ENCODE measurements at places on chromosomes 3 and 15.

- no peak for DNase-seq
These were observed 13.6 kb upstream of the SLC27A2 start for GRCh38 chr15:50168379-50168778.

GRCh38 chr3:132843349-132843748 lies 121.1 kb upstream of the NPHP3 start:
- no peak for DNase-seq

- no peak for DNase-seq
These were observed 24.3 kb upstream of the SUCLG2 start for GRCh38 chr3:67678665-67679064.

DNA sequence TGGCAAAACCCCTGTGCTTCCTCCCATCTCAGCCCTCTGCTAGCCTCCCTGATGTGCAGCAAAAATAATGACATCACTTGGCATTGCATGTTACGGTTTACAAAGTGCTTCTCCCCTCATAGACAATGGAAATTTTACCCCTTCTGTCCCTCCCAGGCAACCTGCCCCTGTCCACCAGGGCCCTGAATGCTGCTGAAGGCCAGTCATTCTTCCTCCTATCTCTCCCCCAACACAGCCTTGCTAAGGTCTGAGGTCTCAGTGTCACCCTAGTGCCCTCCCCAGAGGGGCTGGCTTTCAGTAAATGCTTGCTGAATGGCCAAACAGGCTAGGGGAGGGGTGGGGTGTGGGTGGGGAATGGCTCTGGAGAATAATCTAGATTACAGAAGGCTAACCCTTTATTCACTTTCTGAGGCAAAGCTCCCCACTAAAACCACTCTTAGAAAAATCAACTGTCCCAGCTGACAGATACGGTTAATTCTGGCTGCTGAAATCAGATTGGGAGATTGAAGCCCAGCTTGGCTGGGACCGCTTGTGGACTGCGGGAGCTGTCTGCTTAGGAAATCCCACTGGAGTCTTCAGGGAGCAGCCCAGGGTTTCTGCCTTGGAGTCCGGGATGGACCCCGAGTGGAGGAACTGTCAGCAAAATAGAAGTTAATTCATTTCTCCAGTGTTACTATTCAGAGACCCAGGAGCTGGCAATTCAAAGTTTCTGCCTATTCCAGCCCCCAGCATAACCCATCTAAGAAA lies 22.9 kb downstream of the ANP32A start:
- DNase-seq = no peak

DNA sequence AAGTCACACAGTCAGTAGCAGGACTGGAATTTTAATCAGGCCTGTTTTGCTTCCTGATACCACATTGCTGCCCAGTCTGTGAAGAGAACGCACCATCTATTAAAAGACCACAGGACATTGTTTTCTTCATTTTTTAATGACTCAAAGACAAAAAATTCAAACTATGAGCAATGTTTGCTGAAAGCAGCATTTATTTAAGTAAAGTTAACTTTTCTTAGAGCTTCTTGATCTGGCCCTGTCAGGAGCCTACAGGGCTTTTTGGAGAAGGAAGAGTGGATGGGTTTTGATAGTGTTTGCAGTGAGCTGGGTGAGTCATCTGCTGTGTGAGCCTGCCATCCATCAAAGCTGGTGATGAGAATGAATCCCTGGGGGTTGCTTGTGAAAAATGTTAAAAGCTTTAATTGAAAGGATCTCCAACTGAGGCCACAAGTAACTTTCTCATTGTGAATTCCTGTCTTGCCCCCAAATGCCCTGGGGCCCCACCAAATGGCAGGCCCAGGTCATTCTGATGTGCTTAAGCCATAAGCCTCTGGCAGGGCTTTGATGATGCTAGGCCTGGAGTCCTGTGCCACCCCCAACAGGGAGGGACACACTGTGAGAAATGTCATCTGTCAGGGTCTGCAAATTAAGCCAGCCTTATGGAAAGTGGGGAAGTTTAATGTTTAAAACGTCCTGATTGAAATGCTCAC lies 136.2 kb upstream of the PFN2 start:
- DNase-seq = peak; percentile 91

GRCh38 chr3:21487520-21487919 lies 263.5 kb downstream of the ZNF385D start:
- DNase-seq = no peak

GRCh38 chr15:46892621-46893160 lies 824.6 kb upstream of the SEMA6D start:
- no peak for DNase-seq

GRCh38 chr3:45125550-45126026 lies 20.6 kb downstream of the CDCP1 start:
- no peak for DNase-seq

DNA sequence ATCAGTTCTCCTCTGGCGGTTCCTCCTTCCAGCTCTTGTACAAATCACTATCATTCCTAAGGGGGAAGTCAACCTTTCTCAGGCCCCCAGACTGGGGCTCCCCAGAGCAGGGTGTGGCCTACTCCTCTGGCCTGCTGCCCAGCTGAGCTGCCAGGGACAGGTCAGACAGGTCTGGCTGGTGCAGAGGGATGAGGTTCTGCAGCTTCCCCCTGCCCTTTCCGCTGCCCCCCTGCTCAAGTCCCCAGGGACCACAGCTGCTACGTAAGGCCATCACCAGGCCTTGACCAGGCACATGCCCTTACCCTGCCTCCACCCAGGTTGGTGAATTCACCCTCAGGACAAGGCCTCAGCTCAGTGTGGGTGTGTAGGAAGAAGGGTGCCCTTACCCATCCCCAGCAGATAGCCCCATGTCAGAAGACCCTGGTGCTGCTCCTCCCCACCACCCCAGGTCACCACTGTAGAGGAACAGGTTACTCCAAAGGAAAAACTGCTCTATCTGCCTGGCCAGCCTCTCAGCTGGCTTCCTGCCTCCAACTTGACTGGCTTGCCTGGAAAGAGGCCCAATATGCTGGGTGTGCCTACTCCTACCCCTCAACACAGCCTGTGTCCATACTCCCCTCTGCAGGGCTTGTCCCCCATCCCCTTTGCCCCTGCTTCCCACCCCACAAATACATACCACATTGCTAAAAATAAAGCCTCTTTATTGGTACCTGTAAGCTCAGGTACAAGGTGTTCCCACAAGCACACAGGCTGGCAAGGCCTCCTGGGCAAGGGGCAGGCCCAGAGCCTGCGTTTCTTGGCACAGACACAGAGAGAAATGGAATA lies 12.0 kb downstream of the CSRNP1 start:
- no peak for DNase-seq

DNA sequence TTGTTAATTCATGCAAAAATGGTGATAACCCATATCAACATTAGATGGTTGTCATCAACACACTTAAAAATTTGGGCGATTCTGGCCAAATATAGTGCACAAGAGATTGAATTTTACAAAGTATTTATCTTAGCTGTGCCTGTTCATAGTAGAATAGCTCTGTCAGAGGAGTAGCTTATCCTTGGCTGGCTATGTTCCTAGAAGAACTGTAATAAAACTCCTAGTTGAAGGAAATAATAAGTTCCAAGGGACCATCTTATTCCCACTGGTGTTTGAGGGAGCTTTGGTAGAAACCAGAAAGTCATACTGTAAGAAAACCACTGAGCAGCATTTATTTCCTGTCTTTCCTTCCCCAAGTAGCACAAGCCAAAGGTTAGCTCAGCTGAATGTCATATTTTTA lies 201.8 kb downstream of the GRM7 start:
- no peak for DNase-seq

- no peak for DNase-seq
These were observed 8.9 kb downstream of the HGD start for GRCh38 chr3:120673116-120673515.

- DNase-seq = peak; percentile 72
These were observed 10.5 kb downstream of the GNAI2 start for GRCh38 chr3:50246517-50246954.

DNA sequence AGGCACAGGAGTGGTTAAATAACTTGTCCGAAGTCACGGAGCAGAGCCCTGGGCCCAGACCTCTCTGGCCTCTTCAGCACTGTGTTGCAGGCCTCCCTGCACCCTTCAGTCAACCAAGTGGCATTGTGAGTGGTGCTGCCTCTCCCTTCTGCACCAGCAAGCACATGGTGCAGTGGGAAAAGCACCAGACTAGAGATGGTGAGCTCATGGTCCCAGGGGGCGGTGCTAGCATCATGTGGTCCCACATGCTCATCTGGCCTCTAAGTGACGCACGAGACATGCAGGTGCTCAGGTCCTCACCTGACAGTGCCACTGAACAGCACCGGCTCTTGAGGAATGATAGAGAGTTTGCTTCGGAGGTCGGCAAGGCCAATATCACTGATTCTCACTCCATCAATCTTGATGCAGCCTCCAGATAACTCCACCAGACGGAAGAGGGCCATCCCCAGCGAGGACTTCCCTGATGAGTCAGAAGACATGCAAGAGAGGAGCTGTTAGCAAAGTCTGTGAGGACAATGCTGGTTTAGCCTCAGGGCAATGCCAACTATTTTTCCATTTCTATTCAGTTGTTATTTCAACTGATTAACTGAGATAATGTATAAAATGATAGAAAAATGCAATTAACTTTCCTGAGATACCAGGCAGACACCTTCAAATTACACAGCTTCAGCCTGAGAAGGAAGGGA lies 53.1 kb upstream of the PARL start:
- DNase-seq = peak; percentile 76

GRCh38 chr3:101531473-101532086 lies 18.6 kb upstream of the SENP7 start:
- DNase-seq = no peak

DNA sequence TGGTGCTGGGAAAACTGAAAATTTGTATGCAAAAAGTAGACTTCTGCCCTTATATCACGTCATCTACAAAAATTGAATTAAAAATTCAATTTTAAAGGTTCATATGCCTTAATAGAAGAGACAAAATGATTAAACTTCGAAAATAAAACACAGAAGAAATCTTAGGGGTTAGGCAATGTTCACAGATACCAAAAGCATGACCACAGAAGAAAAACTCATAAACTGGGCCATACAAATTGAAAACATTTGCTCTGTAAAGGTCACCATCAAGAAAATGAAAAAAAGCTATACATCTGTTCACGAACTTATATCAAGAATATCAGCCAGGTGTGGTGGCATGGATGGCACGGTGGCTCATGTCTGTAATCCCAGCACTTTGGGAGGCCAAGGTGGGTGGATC lies 245.1 kb downstream of the PCCB start:
- DNase-seq = no peak

GRCh38 chr3:139933766-139934165 lies 1.2 kb upstream of the CLSTN2 start:
- peak; percentile 21 for DNase-seq

DNA sequence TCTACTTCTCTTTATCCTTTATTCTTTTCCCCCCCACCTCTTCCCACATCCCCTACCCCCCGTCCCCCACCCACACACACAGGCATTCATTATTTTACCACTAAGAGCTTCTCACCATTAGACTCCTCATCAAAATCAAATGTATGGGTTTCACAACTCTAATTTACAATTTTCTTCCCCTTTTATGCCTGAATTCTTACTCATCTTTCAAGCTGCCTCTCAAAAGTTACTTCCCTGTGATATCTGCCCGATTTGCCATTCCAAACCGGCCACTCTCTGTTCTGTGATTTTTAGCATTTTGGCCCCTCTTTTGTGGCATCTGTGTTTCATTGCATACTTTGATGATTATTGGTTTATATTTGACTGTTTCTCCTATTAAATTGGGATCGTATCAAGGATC lies 42.2 kb downstream of the SLC9A9 start:
- DNase-seq = no peak

- no peak for DNase-seq
These were observed 38.0 kb downstream of the SEC22A start for GRCh38 chr3:123239756-123240155.

- DNase-seq = no peak
These were observed 112.4 kb downstream of the ADAMTSL3 start for GRCh38 chr15:83766339-83766738.

DNA sequence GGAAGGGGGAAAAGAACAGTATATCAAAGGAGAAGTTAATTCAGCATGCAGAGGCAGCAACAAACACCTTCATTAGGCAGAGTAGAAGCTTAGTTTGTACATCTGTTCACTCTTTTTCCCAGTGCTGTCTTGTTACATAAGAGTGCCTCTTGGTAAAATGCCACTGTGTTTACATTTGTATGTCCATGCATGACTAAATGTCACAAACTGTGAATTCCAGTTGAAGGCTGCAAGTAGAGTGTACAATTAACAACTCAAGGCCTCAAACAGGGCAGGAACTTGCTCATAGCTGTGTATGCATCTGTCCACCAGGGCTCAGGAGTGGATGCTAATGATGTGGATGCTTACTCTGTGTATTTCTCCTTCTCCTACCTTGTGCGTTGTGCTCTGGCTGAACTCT lies 214.2 kb upstream of the TPM1 start:
- no peak for DNase-seq

GRCh38 chr3:159732172-159733111 lies 256.2 kb upstream of the IL12A start:
- DNase-seq = no peak

GRCh38 chr3:195178124-195178910 lies 92.6 kb downstream of the XXYLT1 start:
- DNase-seq = no peak
